Endothelial cell of umbilical vein (primary cell): ENCODE measurements at places on chromosomes 2 and 18.
A peak's percentile ranks its signal among the peaks of the same experiment; 100 is the strongest.

- DNase-seq = peak; percentile 73
Measured at GRCh38 chr2:240557808-240558207, at the start of gene ANKMY1. TSS of gene ANKMY1 (minus strand) at chr2:240557988. CDS start at chr2:240557335, 653 bp downstream.

- no peak for DNase-seq
Measured at GRCh38 chr2:8477552-8478470, 204.0 kb upstream of the ID2 start.

DNA sequence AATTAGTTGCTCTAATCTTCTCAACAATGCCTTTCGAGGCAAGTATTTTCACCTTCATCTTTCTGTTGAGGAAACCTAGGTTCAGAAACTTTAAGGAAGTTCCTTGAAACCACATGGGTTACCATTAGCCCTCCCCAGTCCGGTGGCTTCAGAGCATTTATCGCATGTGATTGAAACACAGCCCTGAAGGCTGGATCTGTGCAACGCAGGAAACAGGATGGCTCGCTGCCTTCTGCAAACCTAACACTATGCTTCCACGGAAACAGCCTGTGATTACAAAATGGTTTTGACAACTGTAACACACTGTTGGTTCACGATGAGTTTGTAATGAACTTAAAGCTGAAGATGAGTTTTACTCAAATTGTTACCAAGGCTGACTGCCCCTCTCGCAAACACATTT lies 68.5 kb downstream of the EPB41L3 start:
- DNase-seq = peak; percentile 50

DNA sequence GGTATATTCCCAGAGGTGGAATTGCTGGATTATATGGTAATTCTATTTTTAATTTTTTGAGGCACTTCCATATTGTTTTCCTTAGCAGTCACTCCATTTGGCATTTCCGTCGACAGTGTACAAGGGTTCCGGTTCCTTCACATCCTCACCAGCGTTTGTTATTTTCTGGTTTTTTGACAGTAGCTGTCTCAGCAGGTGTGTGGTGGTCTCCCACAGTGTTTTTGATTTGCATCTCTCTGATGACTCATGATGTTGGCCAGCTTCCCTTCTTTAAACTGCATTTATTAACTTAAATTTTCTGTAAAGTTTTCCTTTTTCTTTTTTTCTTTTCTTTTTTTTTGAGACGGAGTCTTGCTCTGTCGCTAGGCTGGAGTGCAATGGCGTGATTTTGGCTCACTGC lies 19.7 kb downstream of the SH3BP4 start:
- no peak for DNase-seq

DNA sequence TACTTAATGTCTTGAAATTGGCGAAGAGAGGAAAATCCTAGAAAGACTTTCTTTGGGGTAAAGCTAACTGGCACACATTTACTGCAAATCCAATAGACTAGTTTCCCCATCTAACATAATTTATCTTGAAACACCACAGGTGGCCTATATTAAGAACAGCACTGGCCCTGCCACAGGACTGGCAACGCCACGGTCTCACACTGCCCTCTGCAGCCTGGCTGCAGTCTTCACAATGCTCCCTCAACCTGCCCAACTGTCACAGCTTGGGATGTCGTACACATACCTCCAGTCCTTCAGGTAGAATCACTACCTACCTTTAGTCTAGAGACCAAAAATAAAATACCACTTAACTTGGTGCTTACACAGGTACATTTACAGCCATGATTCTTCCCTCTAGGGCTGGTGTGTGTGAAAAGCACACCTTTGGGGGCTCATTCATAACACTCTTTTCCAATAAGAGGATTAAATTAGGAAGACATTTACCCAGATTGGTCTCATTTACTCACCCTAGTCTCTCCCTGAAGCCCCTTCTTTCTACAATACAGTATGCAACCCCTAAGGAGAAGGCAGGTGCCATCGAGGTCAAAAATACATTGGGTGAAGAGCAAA lies 222.2 kb downstream of the C1D start:
- DNase-seq = peak; percentile 80

GRCh38 chr2:106061611-106062349 lies 132.3 kb downstream of the UXS1 start:
- no peak for DNase-seq

GRCh38 chr2:142044197-142044596 lies 86.6 kb downstream of the LRP1B start:
- DNase-seq = no peak
